H4 (cell line): ENCODE measurements at places on chromosomes 4 and X.

DNA sequence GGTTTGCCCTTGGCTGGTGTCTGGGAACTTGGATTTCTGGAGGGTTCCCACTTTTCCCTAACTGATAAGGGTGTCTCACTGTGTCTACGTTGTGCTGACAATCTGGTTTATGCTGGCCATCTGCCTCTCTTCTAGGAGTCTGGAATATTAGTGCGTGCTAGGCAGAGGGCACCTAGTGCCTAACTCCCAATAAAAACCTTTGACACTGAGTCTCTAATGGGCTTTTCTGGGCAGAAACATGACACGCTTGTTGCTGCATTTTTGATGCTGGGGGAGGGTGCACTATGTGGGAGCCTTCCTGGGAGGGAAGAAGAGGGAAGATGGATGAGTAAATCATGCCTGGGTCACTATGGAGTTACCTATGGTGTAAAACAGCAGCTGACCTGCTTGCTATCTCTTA is 16.3 kb upstream of the ZNF41 start:
- no peak for DNase-seq

DNA sequence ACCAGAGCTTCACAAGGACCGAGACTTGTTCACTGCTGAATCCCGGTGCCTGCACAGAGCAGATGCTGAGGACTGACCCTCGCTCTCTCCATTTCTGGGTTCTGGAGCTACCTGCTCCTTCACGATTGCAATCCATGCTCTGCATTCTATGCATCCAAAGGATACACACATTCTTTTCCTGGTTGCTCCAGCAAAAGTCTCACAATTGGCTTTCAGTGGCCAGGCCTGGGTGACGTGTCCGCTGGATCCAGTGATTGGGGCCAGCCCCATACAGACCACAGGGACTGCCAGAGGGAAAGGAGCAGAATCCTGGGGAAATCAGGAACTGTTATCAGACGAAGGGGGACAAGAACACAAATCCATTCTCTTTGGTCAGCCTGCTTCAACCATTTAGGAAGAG is 14.9 kb upstream of the CDKN2AIP start:
- no peak for DNase-seq

DNA sequence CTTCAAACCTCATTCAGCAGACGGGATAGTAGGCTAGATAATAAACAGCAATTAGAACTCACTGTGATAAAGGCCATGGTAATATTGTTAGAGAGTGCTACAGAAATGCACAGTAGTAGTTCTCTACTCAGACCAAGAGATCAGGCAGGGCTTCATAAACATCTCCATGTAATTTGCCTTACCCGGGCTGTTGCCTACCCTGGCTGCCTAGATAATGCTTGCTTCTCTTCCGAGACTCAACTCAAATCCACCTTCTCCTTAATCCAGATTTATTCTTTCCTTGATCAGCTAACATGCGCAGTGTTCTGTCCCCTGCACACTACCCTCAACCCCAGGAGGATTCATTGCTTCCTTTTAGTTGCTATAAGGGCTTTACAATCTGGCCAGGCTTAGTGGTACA is 21.8 kb downstream of the ANK2 start:
- DNase-seq = no peak

GRCh38 chr4:8385611-8386010 is 54.9 kb downstream of the ACOX3 start:
- no peak for DNase-seq

GRCh38 chrX:46599051-46599560 is 25.5 kb downstream of the CHST7 start:
- DNase-seq = peak; percentile 8

DNA sequence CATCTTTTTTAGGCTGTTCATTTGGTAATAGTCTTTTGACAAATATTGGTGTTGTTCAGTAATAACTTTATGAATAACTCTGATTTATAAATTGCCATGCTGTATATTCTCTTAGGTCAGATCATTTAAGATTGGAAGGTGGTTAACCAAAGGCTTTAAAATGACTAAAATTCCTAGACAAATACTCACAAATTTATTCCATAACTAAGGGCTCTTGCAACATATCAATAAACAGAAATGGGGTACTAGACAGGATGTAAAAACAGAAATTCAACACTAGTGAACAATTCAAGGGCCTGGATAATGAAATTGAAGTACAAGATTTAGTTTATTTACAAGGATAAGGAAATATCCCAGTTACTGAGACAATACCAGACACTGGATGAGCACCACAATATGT is 328.6 kb downstream of the PCDH19 start:
- no peak for DNase-seq

- DNase-seq = no peak
Measured at GRCh38 chr4:135239964-135240363, 1038.4 kb upstream of the PABPC4L start.

GRCh38 chr4:165828928-165829327 is 44.1 kb upstream of the TLL1 start:
- DNase-seq = no peak

DNA sequence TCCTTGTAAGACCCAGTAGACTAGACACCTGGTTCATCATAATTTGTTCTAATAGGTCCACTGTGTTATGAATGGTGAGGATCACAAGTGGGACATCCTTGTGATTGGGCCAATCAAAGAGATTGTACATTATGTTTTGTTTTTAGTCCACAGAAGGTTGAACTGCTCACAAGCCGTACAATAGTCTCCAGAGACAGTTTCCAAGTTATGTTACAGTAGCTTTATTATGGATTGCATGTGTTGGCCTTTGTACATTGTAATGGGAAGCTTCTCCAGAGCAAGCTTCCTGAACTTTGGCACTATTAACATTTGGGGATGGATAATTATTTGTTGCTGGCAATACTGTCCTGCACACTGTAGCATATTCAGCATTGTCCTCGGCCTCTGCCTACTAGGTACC is 86.1 kb downstream of the MAGEB10 start:
- DNase-seq = no peak

- no peak for DNase-seq
Measured at GRCh38 chr4:8152865-8153257, 5.8 kb downstream of the ABLIM2 start.

DNA sequence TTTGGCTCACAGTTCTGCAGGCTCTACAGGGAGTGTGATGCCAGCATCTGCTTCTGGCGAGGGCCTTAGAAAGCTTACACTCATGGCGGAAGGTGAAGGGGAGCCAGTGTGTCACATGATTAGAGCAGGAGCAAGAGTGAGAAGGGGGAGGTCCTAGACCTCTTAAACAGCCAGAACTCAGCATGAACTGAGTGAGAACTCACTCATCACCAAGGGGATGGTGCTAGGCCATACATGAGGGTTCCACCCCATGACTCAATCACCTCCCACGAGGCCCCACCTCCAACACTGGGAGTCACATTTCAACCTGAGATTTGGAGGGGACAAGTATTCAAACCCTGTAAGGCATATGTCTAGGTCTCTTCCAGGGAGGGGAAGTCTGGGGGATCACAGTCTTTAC is 33.4 kb downstream of the SPRY1 start:
- DNase-seq = no peak

DNA sequence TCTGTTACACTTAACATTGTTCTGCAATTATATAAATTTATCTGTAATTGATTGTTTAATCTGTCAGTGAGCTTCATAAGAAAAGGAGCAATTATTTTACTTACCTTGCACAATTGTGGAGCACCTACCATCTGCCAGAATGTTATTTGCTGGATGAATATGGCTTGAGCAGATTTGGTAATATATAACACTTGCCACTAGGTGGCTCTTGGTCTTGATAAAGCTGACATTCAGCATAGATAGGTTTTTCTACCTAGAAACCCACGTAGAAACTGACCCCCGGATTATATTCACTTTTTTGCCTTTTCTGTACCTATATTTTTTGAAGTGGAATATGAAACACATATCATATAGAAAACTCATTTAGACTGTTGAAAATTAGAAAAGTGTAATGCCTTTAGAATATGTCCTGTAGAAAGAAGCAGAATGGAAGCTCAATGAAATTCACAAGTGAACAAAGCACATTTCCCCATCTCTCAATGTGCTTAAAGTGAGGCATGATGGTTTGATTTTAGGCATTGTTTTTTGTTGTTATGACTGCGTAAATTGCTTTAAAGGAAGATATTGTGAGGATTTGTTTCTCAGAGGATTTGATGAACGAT is 9.5 kb downstream of the RBPJ start:
- peak; percentile 59 for DNase-seq

GRCh38 chr4:112552668-112553067 is 36.7 kb upstream of the NEUROG2 start:
- no peak for DNase-seq

GRCh38 chr4:66439508-66439907 is 769.2 kb upstream of the EPHA5 start:
- DNase-seq = no peak

DNA sequence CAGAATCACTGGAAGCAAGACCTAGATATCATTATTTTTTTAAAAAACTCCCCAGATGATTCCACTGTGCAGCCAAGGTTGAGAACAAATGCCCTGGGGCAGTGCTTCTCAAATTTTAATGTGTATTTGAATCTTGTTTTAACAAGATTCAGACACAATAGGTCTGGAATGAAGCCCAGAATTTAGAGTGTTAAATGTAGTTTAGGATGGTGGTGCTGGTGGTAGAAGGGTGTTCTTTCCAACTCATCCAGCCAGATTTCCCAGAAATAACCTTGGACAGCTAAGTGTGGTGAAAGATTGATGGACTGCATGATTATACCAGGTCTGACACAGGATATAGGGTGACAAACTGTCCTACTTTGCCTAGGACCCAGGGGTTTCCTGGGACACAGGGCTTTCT is 120.1 kb upstream of the MED14 start:
- DNase-seq = peak; percentile 17

DNA sequence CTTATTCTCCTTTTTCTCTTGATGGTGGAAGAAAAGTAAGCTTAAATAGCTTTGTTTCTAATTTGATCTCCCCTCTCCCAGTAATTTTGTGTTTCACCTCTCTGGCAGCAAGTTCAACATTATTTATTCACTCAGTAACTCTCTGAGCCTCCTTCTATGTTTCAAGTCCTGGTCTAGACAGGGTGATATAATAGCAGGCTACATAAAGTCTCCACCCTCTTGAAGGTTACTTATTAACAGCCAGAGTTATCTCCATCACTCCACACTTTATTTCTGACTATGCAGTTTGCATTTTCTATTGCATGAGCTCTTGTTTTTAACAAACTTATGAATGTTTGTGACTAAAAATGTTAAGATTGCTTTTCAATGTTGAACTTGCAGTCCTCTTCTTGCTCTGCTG is 17.8 kb upstream of the ANOS1 start:
- DNase-seq = no peak

GRCh38 chr4:186819342-186820086 is 95.9 kb upstream of the FAT1 start:
- DNase-seq = no peak

GRCh38 chrX:118062048-118062789 is 54.4 kb downstream of the KLHL13 start:
- no peak for DNase-seq

- no peak for DNase-seq
Measured at GRCh38 chrX:100296183-100296753, 113.8 kb downstream of the PCDH19 start.

- DNase-seq = no peak
Measured at GRCh38 chr4:170022211-170022610, 4.0 kb downstream of the MFAP3L start.

- no peak for DNase-seq
Measured at GRCh38 chrX:125622899-125623298, 303.2 kb downstream of the TEX13C start.

DNA sequence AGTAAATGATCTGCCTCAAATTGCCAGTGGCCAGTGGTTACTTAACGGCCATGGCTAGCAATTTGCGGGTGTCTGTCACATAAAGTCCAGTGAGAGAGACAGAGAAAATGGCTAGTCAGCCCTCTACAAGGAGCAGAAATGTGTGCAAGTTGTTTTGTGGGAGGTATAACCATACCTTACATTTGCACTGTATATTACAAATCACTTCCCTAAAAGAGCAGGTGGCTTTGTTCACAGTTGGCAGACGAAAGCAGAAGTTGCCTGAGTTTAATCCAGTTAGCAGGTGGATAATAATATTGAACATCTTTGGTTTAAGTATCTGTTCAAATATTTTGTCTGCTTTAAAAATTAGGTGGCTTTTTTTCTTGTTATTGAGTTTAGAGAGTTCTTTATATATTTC is 15.6 kb downstream of the SRPX start:
- DNase-seq = no peak

GRCh38 chr4:152460488-152460887 is 75.4 kb downstream of the FBXW7 start:
- DNase-seq = peak; percentile 86

DNA sequence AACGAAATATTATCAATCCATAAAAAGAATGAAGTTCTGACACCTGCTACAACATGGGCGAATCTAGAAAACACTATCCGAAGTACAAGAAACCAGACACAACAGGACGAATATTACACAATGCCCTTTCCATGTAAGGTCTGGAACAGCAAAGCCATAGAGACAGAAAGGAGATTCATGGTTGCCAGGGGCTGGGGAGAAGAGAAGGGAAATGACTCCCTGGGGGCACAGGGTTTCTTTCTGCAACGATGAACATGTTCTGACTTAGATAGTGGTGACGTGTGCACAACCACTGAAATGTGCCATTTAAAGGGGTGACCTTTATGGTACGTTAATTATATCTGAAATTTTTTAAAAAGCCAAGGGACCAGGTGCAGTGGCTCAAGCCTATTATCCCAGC is 28.3 kb downstream of the GPR143 start:
- no peak for DNase-seq

- DNase-seq = no peak
Measured at GRCh38 chrX:14026121-14026520, 3.6 kb downstream of the GEMIN8 start.

GRCh38 chr4:42515156-42515884 is 118.0 kb downstream of the SHISA3 start:
- no peak for DNase-seq

DNA sequence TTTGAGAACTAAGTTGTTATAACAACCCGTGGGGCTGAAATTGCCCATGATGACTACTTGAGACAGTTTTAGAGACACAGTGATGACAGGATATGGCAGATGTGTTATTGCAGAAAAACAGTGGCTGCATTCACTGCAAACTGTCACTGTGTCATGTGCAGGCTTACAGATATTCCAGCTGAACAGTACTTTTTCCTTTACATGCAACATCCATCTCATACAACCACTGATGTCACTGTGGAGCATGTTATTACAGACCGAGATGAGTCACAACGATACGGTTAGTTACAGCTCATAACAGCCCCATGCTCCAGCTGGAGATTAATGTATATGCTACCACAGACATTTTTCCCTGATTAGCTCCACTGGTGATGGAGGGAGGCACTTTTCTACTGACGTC is 207.4 kb downstream of the TMA16 start:
- peak; percentile 56 for DNase-seq

DNA sequence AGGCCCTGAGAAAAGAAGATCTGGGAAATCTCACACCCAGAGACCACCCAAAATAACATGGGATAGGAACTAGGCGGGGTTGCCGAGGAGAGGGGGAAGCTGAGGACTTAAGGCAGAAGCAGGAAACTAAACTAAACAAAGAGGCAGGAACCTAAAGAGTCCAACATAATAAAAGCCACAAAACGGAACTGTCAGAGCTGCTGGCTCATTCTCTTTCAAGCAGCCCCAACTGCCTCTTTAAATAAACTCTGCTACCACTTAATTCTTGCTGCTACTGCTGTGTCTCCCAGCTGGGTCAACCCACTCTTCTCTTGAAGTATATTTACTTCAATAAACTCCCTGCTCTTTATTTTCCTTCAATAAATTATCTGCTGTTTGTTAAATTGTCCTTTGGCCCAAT is 44.5 kb downstream of the MAGEB16 start:
- DNase-seq = peak; percentile 32
